ENCODE measurements at places on chromosomes 11 and 22.

GRCh38 chr22:17634696-17635095 lies 3.9 kb upstream of the BCL2L13 start:
- DNase-seq: no peak

DNA sequence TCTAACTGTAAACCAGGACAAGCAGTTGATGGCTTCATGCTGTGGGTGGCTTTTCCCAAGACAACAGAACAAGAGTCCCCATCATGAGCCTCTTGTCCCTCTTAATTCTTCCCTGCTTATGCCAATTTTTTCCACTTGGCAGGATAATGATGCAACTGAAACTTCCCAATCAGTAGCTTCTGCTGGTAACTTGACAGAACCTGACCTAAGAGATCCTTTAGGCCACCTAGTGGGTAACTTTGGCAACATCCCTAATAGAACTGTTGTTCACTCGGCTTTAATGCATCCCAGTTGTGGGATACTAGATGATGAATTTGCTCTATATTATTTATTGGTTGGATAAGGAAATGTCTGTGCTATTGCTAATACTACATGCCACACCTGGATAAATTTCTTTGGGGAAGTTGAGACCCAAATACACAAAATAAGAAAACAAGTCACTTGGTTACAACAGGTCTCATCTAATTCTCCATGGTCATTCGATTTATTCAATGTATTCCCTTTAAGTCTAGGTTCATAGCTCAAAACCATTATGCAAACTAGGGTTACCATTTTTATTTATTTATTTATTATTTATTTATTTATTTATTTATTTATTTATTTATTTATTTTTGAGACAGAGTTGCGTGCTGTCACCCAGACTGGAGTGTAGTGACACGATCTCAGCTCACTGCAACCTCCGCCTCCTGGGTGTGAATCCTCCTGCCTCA lies 41.4 kb upstream of the NFAM1 start:
- no peak for DNase-seq

DNA sequence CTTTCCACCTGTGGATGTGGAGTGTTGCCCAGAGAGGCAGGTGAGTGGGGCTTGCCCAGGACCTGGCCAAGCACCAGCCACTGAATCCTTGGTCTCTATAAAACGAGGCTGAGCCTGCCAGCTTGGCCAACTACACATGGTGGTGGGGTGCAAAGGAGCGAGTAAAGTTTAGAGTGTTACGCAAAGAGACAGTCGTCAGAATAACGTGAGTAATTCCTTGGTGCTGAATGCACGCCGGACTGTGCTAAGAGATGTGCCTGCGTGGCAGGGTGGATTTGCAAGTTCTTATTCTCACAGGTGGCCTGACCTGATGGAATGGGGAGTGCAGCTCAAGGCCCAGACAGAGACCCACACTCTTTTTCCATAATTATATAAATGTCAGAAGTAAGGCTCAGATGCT lies 88.6 kb upstream of the B3GAT1 start:
- DNase-seq: no peak

DNA sequence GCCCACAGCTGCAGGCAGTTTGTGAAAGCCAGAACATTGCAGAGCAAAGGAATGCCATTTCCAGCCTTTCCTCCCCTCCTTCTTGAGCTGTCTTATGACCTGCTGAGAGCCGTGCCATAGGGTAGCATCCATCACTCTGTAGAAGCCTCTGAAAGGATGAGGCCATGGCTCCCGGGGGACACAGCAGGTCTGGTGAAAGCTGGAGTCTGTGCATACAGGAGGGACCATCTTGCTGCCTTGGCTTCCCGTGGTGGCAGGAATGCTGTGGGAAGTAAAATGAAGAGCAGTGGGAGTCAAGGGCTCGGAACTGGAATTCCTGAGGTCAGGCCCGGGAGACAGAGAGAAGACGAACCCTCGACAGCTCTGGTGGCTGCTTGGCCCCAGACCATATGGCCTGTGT lies 30.9 kb downstream of the ANO1 start:
- no peak for DNase-seq

DNA sequence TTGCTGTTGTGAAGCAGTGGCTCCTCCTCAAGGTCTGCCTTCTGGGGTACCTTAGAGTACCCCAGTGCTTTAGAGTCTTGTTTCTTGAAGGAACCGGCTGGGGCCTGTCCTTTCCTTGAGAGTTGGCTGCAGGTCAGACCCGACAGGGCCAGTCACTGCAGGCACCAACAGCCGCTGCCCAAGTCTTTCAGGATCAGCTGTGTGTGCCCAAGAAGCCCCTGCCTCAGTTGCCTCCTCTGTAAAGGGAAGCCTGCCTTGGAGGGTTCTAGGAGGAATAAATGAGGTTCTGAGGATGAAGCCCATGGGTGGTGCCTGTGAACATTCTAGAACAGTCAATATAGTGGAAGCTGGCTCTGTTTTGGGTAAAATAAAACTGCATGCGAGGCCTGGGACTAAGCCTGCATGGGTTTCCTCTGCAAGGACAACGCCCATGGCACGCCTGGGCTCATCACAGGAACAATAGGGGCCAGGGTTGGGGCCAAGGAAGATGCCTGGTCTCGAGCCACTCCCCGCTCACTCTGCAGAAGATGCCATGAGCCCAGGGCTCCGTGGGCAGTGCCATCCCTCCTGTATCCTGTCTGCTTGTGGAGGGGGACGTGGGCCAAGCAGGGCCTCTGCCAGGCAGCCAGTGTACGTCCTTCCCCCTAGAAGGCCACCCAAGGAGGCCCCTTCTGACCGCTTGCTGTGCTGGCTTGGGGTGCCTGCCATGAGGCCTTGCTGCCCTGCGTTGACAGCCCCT lies 81.6 kb downstream of the MED15 start:
- DNase-seq: no peak

DNA sequence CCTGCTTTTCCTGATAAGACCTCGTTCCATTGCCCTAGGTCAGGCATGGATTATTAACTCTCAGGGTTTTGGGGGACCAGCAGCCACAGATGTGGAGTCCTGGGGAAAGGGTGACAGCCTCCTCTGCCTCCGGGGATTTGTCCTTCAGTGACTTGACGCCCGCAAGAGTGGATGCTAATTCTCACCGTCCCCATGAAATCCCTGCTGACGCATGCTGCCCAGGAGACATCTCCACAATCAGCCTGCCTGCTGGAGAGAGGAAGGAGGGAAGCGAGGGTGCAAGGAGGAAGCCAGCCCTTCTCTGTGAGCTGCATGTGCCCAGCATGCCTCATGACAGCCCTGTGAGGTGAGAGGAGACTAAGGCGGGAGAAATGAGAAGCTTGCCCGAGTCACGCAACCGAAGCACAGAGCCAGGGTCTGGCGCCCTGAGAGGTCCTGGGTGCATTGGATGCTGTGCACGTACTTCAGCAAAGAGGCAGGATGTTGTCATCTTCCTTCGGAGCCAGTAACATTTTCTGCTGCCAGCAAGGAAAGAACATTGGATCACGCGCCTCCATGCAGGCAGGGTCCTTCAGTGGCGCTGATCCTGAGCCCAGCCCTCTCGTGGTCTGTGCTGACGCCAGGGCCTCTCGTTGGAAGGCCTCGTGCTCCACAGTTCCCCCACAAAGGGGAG lies 27.3 kb upstream of the KRTAP5-6 start:
- no peak for DNase-seq

GRCh38 chr11:45997599-45997998 lies 75.1 kb downstream of the LARGE2 start:
- DNase-seq: no peak

DNA sequence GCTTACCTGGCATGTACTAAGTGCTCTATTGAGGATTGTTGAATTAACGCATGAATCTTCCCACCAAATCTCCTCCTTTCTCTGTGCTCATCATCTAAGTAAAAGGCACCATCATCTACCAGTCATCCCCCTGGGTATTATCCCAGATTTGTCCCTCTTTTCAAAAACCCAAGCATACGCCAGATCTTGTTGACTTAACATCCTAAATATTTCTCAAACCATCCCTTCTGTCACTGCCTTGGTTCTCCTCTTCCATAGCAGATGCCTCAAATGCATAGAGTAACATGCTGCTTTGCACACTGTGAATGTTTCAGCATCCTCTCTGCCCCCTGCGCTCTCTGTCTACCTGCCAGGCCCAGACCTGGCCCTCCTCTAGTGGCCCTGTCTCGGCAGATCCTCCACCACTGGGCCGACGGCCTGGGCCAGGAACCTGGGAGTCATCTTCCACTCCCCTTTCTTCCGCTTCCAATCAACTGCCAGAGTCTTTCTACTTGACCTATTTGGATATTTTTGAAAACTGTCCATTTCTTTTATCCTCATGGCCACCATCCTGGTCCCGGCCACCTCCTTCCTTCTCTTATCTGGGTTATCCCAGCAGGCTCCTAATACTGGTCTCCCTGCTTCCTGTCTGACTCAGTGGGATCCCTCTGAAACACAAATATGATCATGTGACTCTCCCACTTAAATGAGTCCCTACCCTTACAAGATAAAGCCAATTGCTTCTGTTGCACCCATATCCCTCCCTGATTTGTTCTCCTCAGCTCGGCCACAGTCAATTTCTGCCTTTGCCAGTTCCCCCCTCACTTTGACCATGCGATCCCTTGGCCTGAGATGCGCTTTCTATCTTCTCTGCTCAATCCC lies 3.4 kb upstream of the TAB1 start:
- DNase-seq: no peak

- DNase-seq: no peak
Measured at GRCh38 chr11:9313648-9314290, 624 bp downstream of the TMEM41B start.

DNA sequence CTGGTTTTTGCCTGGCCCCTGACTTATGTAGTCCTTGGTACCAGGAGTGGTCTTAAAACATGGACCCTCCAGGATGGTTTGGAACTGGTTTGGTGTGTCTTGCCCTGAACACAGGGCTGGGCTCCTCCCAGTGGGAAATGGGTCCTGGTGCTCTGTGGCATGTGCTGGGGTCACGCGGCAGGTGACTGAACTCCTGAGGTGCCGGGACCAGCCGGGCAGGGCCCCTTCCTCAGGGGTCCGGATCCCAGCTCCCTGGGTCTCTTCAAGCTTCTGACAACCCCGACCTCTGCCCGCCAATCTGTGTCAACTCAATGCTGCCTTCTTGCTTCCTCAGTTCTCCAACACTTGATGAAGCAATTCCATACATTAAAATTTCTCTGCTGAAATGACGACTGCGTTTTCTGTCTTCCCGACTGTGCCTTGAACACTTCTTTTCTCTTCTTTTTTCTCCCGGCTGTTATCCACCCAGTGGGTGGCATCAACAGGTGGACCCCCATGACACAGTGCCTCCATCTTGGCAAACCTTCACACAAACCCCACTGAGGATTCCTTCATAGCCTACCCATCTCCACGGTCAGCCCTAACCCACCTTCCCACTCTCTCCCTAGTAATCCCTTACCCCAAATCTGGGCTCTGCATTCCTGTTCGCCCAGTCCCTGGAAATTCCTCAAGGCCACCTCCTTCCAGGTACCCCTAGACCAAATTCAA lies 4.4 kb downstream of the IFT27 start:
- DNase-seq: no peak

Measured in left renal pelvis (tissue), 4 donors.